Thyroid gland (tissue), 4 donors: ENCODE measurements at places on chromosomes 12 and 14. TPM values are rescaled to one million over a fixed set of nuclear protein-coding genes. Genes with fewer than 3 reads are reported as not detected.
A peak's percentile ranks its signal among the peaks of the same experiment; 100 is the strongest.

- peak; percentile 86 for DNase-seq
Observed at GRCh38 chr12:132288516-132289215, 40.7 kb downstream of the GALNT9 start.

DNA sequence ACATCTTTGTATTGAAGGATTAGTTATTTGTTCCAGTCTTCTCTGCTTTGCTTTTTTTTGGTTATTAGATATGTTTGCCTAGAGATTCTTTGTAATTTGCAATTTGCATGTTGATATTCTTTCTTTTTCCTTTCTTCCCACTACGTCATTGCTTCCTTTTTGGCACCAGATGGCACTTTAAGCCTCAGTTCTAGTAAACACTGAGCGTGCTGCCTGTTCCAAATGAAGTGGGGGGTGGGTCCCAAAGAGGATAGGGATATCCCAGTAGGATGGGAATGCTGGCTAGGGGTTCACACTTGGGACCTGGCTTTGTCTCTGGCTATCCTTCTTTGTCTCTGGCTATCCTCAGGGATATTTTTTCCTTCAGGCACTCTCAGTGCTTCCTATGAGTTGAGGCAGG, 17.0 kb downstream of the EAPP start:
- no peak for DNase-seq

ATF7IP gene
- 77.2 TPM for total RNA-seq

DNA sequence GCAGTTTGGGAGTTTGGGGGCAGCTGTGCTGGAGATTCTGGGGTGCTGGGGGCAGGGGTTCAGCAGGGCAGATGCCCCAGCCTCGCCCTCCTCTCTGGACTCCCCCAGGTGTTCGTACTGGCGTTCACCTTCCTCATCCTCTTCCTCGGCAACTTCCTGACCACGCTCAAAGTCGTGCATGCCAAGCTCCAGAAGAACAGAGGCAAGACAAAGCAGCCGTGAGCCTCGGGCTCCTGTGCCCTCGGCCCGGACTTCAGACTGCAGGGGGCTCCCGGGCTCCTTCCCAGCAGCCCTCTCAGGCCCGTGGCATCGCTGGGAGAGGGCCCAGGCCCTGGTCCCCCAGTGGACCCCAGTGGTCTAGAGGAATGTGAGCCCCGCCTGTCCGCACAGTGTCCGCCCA, 18.0 kb downstream of the RHOF start:
- DNase-seq, result no peak

GRCh38 chr12:79059557-79059956, 195.0 kb downstream of the SYT1 start:
- no peak for DNase-seq
